ENCODE measurements at places on chromosomes 16 and 17. TPM values are rescaled to one million over a fixed set of nuclear protein-coding genes. Genes with fewer than 3 reads are reported as not detected.

- H3K36me3 ChIP-seq: no peaks in the 10 kb centered on the region
- H3K27ac ChIP-seq: no peak overlapping the region
- peaks cover 4% of the 10 kb centered on the region for H3K4me1 ChIP-seq
- peak overlapping the region; percentile 26 for H3K4me3 ChIP-seq
Measured at GRCh38 chr17:1260770-1261161, 9.5 kb upstream of the BHLHA9 start.

DNA sequence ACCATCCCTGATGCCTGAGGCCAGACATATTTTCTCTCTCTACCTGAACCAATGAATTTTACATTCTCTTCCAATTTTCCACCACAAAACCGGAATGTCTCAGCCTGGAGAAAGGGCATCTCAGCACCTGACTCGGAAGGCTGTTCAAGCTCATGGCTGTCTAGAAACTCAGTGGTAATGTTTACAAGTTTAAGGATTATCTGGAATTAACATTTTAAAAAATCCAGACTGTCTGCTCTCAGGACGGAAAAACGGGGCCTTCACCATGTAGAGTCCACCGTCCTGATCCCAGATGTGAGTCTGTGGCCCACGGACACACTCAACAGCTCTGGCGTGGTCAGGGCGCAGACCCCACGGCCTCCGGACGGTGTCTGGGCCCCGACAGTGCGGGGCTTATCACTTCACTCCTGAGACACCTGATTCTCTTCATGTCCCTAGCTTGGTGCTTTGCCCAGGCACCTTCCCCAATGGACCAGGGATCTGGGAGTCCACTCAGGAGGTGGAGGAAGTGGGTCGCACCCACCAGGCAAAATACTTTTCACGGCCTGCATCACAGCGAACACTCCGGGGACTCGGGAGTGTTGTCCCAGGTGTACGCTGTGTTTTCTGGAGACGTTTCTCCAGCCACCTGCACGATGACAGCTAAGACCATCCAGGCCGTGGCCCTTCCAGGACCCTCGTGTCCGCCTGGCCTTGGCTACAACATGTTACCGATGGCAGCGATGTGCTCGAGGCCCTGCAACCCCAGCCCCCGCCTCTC is 101.5 kb downstream of the ZNF778 start:
- no peak for DNase-seq
- peaks cover 2% of the 10 kb centered on the region for H3K36me3 ChIP-seq
- H3K27me3 ChIP-seq: no peaks in the 10 kb centered on the region
- peak overlapping the region; percentile 86 for H3K27ac ChIP-seq

DNA sequence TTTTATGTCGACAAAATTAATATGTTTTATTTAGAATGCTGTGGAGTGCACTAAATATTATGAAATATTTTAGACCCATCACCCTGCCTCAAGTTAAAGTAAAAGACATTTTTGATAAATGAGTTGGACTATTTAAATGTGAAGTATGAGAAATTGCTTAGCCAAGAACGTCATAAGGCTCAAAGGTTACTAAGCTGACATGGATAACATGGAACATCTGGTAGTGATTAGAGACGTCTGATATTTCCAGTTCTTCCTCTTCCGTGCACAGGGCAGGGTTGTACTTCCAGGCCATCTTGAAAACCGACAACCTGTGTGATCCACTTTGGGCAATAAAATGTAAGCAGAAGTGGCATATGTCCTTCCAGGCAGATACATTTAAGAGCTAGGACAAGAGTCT is 7.2 kb upstream of the CCL8 start:
- peaks cover 45% of the 10 kb centered on the region for H3K4me1 ChIP-seq
- H3K27ac ChIP-seq: peak overlapping the region; percentile 11
- no peak overlapping the region for H3K4me3 ChIP-seq
- H3K36me3 ChIP-seq: no peaks in the 10 kb centered on the region
- no peak for DNase-seq

DNA sequence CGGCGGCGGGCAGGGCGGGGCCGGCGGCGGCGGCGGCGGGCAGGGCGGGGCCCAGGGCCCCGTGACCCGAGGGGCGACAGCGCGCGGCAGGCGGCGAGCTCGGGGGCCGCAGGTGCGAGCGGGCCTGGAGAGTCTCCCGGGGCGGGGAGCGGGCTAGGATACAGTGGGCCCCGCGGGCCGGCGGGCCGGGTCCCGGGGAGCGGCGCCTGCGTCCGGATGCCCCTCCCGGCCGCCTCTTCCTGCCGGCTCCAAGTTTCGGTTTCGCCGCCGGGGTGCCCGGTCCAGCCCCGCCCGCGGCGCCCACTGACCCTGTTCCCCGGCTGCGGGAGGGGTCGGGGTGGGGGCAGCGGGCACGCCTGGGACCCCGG is at the start of gene RNF213:
RNF213 (plus strand) TSS at position 62 of the 368 bp plus-strand sequence. CDS start 2,830 bp downstream, outside the sequence.
- peaks cover 26% of the 10 kb centered on the region for H3K4me1 ChIP-seq
- no peaks in the 10 kb centered on the region for H3K27me3 ChIP-seq
- H3K36me3 ChIP-seq: peaks cover 12% of the 10 kb centered on the region
- peak within 1 kb of the TSS; percentile 83 for H3K4me3 ChIP-seq
- H3K27ac ChIP-seq: peak within 1 kb of the TSS; percentile 95

GRCh38 chr17:68937890-68938514 is 17.2 kb downstream of the ABCA8 start:
- peaks cover 20% of the 10 kb centered on the region for H3K36me3 ChIP-seq
- no peak for DNase-seq
- H3K4me1 ChIP-seq: no peaks in the 10 kb centered on the region
- H3K27ac ChIP-seq: no peak overlapping the region
- no peak overlapping the region for H3K4me3 ChIP-seq

- H3K4me3 ChIP-seq: no peak overlapping the region
- H3K36me3 ChIP-seq: peaks cover 5% of the 10 kb centered on the region
- H3K4me1 ChIP-seq: peaks cover 31% of the 10 kb centered on the region
- no peak overlapping the region for H3K27ac ChIP-seq
Measured at GRCh38 chr17:82560252-82560642, 40.7 kb downstream of the FOXK2 start.

GRCh38 chr17:30969989-30970830 is 629 bp upstream of the RNF135 start:
- H3K36me3 ChIP-seq: peaks cover 13% of the 10 kb centered on the region
- no peak for DNase-seq
- no peaks in the 10 kb centered on the region for H3K27me3 ChIP-seq
- peaks cover 24% of the 10 kb centered on the region for H3K4me1 ChIP-seq
- H3K27ac ChIP-seq: peak overlapping the region; percentile 98

GRCh38 chr17:6196355-6196754 is 126.2 kb downstream of the WSCD1 start:
- no peaks in the 10 kb centered on the region for H3K4me1 ChIP-seq
- peak; percentile 13 for DNase-seq
- H3K27me3 ChIP-seq: peaks cover 14% of the 10 kb centered on the region
- H3K4me3 ChIP-seq: no peak overlapping the region

DNA sequence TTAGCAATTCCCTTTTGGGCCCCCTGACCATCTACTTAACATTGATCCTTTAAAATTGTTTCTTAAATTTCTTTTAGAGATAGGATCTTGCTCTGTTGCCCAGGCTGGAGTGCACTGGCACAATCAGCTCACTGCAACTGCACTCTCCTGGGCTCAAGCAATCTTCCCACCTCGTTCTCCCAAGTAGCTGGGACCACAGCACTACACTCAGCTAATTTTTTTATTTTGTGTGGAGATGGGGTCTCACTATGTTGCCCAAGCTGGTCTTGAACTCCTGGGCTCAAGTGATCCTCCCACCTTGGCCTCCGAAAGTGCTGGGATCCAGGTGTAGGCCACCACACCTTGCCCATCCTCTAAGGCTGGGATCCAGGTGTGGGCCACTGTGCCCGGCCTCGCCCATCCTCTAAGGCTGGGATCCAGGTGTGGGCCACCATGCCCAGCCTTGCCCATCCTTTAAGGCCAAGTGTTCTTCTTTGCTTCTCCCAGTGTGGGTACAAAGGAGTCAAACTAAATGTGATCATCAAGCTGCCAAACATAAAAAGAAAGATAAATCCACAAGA is 13.2 kb downstream of the C16orf95 start:
- no peaks in the 10 kb centered on the region for H3K27me3 ChIP-seq
- no peak for DNase-seq
- peaks cover 3% of the 10 kb centered on the region for H3K4me1 ChIP-seq
- H3K27ac ChIP-seq: no peak overlapping the region
- no peak overlapping the region for H3K4me3 ChIP-seq
- H3K36me3 ChIP-seq: peaks cover 9% of the 10 kb centered on the region

DNA sequence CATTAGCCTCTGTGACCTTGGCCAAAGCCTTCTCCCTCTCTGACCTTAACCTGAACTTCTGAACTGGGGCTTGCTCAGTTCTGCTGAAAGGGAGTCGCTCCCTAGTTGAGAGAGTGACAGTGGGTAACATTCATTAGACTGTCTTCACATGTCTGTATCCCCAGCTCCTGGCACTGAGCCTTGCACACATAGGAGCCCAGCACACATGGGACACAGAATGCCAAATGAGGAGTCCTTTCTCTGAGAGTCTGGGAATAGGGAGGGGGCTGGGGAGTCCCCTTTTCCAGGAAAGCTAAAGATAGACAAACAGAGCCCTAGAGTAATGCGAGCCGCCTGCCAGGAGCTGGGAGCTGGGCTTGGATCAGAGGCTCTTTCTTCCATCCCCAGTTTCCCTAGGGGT is 2.5 kb downstream of the TAC4 start:
- H3K36me3 ChIP-seq: peaks cover 4% of the 10 kb centered on the region
- H3K27ac ChIP-seq: no peak overlapping the region
- DNase-seq: no peak
- H3K4me1 ChIP-seq: peaks cover 5% of the 10 kb centered on the region
- H3K4me3 ChIP-seq: no peak overlapping the region

- H3K4me3 ChIP-seq: no peak overlapping the region
- H3K27ac ChIP-seq: no peak overlapping the region
- no peaks in the 10 kb centered on the region for H3K36me3 ChIP-seq
- peaks cover 9% of the 10 kb centered on the region for H3K27me3 ChIP-seq
- no peaks in the 10 kb centered on the region for H3K4me1 ChIP-seq
- no peak for DNase-seq
Measured at GRCh38 chr17:72351884-72352346, 231.1 kb downstream of the SOX9 start.

The SLC13A5 gene
- total RNA-seq: not detected

The BAIAP3 gene
- 0.42 TPM for total RNA-seq

The TP53TG3 gene
- total RNA-seq: not detected

The HOXB13 gene
- not detected for total RNA-seq

The MPV17L gene
- total RNA-seq: 1.3 TPM

The ABCC12 gene
- total RNA-seq: not detected
